Stimulated activated CD4-positive, alpha-beta T cell treated with anti-CD3 and anti-CD28 coated beads, Interleukin-2, amount 100 ng/mL, for 24 hours (primary cell): ENCODE measurements at places on chromosomes 5 and 9.

DNA sequence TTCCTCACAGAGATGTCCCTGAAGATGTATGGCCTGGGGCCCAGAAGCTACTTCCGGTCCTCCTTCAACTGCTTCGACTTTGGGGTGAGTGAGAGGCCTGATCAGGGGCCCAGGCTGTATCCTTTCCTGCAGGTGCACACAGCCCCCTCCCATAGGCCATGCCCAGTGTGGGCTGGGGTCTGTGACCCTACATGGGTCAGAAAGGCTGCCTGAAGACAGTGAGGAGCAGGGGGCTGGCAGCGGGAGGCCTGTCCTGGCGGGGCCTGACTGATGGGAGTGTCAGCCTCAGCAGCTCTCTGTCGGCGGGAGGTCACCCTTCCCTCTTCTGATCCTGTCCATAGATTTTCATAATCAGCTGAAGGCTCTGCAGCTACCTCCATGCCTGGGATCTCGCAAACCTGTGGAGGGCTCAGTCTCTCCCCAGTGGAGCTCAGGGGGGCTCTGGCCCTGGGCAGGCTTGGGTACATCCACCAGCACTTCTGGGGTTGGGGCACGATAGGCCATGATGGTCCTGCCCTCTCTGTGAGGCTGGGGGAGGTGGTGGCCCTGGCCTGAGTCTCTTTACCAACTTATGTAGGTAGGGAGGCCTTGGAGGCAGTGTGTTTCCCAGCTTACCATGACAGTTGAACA is 98.5 kb downstream of the CACNA1B start:
- DNase-seq = no peak

GRCh38 chr9:92917176-92917800 is 30.0 kb upstream of the FGD3 start:
- no peak for DNase-seq

GRCh38 chr5:1312993-1313833 is 18.3 kb upstream of the TERT start:
- DNase-seq = no peak

DNA sequence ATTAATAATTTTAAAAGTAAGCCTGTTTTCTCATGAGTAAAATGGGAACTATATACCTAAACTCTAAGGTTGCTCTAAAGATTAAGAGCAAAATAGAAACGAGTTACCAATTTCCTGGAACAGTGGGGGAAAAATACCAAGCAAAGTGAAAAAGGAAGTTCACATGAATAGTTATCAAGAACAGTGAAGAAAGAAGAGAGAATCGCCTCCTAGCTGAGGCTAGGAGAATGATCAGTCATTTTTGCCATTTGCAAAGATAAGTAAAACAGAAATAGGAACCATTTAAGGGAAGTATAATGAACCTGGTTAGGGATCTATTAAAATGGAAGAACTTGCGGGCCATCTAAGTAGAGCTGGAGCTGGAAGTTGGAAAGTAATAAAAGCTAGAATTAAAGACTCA is 50.7 kb downstream of the P4HA2 start:
- DNase-seq = no peak

- peak; percentile 67 for DNase-seq
Measured at GRCh38 chr5:180080486-180081280, 9.1 kb upstream of the RNF130 start.

DNA sequence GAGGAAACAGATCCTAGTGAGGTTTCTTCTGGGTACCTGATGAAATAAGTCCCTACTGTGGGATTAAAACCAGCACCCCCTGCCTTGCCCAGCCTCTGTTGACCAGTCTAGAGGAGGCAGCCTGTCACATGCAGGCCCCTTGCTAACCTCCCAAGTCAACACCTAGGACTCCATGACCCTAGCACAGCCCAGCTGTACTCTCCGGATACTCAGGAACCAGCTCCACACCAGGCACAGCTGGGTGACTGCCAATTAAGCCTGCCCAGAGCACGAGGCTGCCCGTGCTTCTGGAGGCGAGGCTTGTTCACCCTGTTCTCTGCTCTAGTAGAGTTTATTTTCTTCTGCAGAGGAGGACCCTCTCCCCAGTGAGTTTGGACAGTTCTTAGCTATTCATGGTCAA is 92.5 kb downstream of the SNX24 start:
- DNase-seq = no peak

DNA sequence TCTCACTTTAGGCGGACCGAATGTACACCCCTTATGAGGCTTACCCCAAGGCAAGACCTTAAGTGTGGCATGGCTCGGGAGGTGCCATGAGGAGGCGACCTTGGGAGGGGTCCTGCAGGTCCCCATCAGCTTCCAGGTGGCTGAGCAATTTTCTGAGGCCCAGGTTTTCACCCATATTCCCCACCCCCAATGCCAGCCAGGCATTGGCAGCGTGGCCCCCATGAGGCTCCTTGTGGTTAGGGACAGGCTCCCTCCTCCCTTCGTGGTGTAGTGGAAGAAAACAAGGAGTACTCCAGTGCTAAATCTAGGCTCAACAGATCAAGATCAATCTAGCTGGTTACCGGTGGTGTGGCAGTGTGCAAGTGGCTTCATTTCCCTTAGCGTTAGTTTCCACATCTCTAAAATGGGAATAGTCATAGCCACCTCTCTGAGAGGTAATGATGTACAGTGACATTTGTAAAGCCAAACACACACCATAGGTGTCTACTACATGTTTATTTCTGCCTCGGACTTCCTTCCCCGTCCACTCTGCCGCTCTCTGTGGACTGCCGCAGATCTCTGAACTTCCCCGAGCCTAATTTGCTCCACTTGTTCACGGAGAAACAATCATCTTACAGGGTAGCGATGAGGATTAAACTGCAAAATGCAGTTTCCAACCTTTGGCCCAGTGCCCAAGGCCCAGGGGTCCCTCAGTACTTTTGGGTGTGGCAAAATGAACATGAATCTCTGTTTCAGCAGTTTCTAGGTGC is 8.4 kb downstream of the LHX2 start:
- DNase-seq = no peak

- no peak for DNase-seq
Measured at GRCh38 chr9:88476491-88477271, 58.3 kb upstream of the NXNL2 start.
